ENCODE measurements at places on chromosomes 16 and 17.

DNA sequence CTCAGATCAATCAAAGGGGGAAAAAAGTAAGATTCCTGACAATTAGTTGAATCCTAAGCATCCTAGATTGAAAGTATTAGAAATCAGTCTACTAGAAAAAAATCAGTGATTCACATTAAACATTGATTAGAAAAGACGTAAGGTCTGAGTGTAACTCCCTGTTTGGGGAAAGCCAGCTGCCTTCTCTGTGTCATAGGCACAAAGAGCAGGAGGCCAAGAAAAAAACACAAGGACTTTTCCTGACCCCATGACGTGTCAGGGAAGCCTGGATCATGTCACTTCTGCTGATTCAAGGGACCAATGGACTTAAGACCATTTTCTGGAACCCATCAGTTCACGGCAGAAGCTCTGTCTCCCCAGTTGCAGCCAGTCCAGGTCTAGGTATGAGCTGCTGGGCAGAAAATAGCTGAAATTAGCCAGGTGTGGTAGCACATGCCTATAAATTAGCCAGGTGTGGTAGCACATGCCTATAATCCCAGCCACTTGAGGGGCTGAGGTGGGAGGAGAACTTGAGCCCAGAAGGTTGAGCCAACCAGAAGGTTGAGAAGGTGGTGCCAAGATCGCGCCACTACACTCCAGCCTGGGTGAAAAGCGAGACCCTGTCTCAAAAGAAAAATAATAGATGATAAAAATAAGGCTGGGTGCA is 35.9 kb downstream of the RANBP10 start:
- DNase-seq, result no peak

DNA sequence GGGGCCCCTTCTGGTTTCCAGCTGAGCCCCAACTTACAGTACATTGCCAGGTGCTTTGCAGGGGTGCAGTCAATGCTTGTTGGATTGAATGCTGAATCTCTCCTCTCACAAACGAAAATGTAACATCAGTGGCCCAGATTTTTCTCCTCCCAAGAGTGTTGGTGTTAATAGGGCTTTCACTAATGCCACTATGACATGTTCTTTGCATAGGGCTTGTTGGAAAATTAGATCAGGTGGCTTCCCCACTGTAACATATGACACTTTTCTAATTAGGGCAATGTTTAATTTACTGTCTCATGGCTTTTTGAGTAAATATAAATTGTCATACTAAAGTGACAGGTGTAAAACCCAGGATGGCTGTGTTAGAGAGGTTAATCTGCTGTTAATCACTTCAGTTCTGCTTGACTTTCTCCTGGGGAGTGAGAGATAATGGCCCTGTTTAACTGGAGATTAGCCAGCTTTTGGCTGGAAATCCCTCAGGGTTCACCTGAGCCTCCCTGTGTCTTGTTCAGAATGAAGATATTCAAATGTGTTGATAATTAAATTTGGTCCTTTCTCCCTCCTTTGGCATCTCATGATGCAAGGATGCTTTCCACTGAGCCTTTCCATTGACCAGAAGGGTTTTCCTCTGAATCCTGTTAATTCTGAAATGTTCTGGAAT is 502.3 kb downstream of the RBFOX1 start:
- no peak for DNase-seq

- no peak for DNase-seq
Measured at GRCh38 chr16:48681520-48681919, 71.5 kb upstream of the N4BP1 start.

GRCh38 chr17:17549732-17550366 is 41.7 kb downstream of the PEMT start:
- no peak for DNase-seq

- no peak for DNase-seq
Measured at GRCh38 chr16:49580751-49581303, 207.2 kb downstream of the C16orf78 start.

DNA sequence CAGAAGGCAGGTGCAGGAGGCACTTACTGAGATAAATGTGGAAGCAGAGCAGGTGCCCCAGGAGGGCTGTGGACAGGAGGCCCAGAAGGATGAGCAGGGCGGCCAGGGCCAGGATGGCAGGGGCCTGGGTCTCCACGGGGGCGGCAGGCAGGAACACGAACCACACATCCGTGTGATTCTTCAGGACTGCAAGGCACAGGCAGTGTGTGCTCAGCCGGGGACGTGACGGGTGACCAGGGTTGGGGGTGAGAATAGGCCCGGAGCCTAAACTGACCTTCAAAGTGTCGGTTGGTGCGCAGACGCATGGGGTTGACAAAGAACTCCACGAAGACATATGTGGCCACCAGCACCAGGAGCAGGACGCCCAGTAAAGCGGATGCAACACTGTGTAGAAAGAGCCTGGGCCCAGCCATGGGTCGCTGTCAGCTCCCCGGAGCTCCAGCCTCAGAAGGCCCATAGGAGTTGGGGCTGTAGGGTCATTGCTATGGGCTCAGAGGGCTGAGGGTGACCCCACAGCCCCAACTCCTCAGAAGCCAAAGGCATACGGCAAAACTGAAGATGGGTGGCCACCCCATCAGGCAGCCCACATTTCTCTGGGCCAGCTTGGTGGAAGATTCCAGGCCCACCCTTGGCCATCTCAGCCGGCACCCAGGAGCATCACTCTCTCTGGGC is 5.4 kb upstream of the TPPP3 start:
- DNase-seq, result no peak

- no peak for DNase-seq
Measured at GRCh38 chr17:65065906-65066305, 9.4 kb upstream of the GNA13 start.

GRCh38 chr17:61837175-61838051 is 25.9 kb downstream of the BRIP1 start:
- peak; percentile 62 for DNase-seq

- DNase-seq, result no peak
Measured at GRCh38 chr17:760371-760770, 8.3 kb upstream of the GEMIN4 start.

GRCh38 chr16:72932677-72933335 is 115.1 kb downstream of the ZFHX3 start:
- DNase-seq, result no peak

GRCh38 chr17:74920642-74921025 is 2.4 kb downstream of the USH1G start:
- no peak for DNase-seq

DNA sequence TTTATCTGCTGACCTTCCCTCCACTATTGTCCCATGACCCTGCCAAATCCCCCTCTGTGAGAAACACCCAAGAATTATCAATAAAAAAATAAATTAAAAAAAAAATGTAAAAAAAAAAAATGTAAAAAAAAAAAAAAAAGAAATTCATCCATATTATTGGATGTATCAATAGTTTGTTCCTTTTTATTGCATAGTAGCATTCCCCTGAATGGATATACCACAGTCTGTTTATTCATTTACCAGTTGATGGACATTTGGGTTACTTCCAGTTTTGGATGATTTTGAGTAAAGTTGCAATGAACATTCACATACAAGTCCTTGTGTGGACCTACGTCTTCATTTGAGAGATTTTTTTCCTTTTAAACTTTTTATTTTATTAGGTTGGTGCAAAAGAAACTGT is 94.0 kb downstream of the PITPNC1 start:
- DNase-seq, result no peak

DNA sequence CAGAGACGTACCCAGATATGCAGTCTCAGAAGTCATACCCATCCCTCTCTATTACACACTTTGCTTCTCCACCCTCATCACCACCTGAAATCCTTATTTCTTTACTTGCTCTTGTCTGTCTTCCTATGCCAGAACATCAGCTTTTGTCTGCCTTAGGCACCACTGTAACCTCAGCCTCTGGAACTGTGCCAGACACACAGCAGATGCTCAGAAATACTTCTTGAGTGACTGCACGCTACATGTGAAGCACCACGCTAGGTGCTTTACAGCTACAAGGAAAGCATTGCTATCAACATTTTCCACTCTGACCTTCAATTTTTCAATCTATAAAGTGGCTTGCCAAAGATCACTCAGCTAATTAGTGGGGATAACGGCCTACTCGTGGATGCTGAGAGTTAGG is 226.8 kb downstream of the CHD9NB start:
- DNase-seq, result no peak

DNA sequence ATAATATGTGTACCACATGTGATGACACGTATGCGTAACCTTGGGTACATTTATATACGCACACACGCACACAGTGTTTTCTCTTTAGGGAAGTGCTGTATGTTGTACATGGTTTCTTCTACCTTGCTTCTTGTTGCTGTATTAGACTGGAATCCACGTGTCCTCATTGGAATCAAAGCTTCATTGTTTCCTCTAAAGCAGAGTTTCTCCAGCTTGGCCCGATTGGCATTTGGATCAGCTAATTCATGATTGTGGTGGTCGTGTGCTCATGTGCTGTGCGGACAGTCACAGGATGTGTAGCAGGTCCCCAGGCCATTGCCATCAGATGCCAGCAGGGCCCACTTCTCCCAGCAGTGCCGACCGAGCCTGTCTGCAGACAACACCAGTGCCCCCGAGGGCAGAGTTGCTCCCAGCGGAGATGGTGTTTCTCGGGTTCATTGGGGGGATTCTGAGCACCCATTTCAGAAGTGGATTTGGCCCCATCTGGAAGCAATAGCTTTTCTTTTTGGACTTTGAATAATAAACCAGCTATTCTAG is 148.4 kb downstream of the RPTOR start:
- DNase-seq, result no peak

- DNase-seq, result peak; percentile 17
Measured at GRCh38 chr16:85652431-85653221, 36.1 kb downstream of the GINS2 start.

DNA sequence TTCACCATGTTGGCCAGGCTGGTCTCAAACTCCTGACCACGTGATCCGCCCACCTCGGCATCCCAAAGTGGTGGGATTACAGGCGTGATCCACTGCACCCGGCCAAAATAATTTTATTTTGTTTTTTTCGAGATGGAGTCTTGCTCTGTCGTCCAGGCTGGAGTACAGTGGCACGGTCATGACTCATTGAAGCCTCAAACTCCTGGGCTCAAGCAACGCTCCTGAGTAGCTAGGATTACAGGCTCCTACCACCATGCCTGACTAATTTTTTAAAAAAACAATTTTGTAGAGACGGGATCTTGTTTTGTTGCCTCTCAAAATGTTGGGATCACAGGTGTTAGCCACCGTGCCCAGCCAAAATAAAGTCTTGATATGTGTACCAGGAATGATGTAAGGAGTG is 2.4 kb upstream of the TTLL6 start:
- DNase-seq, result no peak

- no peak for DNase-seq
Measured at GRCh38 chr16:85820604-85821372, 21.3 kb downstream of the COX4I1 start.

- no peak for DNase-seq
Measured at GRCh38 chr17:79614248-79614647, 3.4 kb upstream of the RBFOX3 start.

DNA sequence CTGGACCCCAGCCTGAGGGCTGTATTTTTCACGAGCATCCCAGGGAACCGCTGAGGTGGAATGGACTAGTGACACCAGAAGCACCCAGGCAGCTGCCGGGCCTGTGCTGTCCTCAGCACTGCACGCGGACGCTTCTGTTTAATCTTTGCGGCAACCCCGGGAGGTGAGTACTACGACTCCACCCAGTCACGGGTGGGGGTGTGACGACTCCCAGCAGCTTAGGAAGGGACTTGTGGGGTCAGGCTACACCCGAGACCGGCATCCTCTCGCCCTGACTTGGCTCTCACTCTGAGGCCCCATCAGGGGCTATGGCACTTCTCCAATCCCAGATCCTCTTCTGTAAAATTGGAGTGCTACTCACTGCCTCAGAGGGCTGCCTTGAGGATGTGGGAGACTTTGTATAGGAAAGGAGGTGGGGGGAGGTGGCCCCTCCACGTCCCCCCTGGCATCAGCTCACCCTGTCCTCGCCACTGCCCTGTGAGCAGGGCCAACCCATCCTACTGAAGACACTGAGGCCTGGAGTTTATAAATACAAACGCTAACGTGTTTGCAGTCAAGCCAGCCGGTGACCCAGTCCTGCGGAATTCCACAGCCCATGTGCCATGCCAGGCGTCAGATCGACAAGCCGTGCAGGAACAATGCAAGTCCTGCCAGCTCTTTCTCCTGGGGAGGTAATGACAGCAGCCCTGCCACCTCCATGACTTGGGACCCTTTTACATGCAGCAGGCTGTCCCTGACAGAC is 44.4 kb downstream of the PPL start:
- DNase-seq, result no peak

DNA sequence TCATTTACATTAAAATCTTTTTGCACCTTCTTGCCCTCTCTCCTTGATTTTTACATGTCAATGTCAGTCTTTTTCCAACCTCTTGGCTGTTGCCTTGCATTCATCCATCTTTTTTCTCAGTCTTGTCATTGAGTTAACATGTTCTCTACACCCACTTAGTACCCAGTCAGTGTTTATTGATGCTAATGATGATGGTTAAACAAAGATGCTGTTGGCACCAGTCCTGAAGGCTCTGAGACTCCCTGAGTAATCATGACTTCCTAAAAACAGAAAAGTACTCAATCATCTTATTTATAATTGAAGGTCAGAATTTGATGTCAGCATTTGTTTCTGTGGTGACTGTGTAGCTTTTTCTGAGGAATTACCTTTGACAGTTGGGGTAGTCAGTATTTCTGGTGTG is 104.5 kb downstream of the NLK start:
- DNase-seq, result no peak

DNA sequence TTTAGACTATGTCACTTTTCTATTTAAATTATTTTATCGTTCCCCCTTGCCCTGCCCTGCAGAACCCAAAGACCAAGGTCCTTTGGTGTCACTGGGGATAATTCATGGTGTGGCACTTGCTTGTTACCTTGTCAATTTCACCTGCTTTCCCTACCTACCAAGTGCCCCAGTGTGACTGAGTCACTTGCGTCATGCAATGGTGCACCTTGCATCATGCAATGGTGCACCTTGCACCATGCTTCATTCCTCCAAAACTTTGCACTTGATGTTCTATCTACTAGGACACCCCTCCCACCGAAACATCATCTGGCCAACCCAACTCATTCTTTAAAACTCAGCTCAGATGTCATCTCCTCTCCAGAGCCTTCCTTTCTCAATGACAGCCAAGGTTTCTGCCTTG is 47.1 kb downstream of the TMEM114 start:
- DNase-seq, result no peak

- DNase-seq, result no peak
Measured at GRCh38 chr16:86930663-86931373, 352.5 kb downstream of the FOXL1 start.

DNA sequence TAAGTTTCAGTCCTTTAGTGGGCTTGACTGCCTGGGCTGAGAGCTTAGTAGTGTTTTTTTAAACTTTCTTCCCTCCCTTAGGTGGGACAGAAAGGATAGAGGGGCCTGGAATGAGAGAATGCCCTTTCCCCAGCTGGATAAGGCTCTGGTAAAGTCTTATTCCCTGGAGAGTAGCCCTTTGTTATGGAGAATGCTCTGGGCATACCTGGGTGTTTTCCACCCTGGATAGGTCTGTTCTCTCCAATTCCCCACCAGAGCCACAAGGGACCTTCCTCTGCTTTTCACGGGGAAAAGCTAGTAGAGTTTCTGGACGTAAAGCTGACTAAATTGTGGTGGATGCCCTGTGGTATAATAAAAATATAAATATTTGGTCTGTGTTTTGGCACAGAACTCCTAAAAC is 164.1 kb downstream of the HS3ST4 start:
- DNase-seq, result no peak
